ENCODE measurements at places on chromosomes 3 and 15.

GRCh38 chr15:28060005-28060404, 39.1 kb downstream of the OCA2 start:
- no peak for DNase-seq
- H3K36me3 ChIP-seq, result no peaks in the 10 kb centered on the region

DNA sequence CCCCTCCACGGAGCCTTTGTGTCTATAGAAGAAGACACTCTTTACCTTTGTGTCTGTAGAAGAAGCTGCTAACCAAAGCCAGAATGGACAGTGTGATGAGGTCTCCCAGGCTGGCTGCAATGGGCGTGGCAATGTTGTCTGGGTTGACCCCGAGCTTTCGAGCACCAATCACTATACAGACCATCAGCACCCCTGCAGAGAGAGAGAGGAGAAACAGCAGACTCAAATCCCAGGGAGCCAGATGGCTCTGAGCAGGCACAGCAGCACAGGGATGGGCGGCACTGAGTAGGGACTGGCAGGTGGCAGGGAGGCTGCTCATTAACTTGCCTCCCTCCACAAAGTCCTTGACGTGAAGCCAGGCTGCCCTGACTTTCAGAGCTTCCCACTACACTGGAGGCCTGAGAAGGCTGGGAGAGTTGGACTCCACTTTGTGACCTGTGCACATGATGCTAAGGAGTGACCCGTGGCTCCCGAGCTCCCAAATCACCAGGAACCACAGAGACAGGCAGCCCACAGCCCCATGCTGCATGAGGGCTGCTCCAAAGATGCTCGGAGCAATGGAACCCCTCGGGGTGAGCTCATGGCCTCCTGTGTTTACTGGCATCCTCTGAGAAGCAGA, 53.9 kb downstream of the ROPN1B start:
- H3K27ac ChIP-seq, result no peak overlapping the region
- H3K4me3 ChIP-seq, result no peak overlapping the region
- H3K4me1 ChIP-seq, result no peaks in the 10 kb centered on the region
- H3K27me3 ChIP-seq, result no peaks in the 10 kb centered on the region

GRCh38 chr15:66196602-66197001, 56.9 kb downstream of the MEGF11 start:
- no peaks in the 10 kb centered on the region for H3K4me1 ChIP-seq
- no peak overlapping the region for H3K4me3 ChIP-seq
- no peak overlapping the region for H3K27ac ChIP-seq
- no peak for DNase-seq
- H3K36me3 ChIP-seq, result no peaks in the 10 kb centered on the region

- H3K4me1 ChIP-seq, result no peaks in the 10 kb centered on the region
- H3K27me3 ChIP-seq, result no peaks in the 10 kb centered on the region
- no peaks in the 10 kb centered on the region for H3K36me3 ChIP-seq
- H3K4me3 ChIP-seq, result no peak overlapping the region
Observed at GRCh38 chr3:42114130-42114725, 23.1 kb downstream of the TRAK1 start.

- H3K4me3 ChIP-seq, result no peak overlapping the region
- H3K27me3 ChIP-seq, result no peaks in the 10 kb centered on the region
- DNase-seq, result no peak
Observed at GRCh38 chr3:54649551-54649950, 278.3 kb downstream of the LRTM1 start.

GRCh38 chr3:7764115-7764514, 737.5 kb upstream of the LMCD1 start:
- H3K27me3 ChIP-seq, result no peaks in the 10 kb centered on the region
- H3K4me3 ChIP-seq, result no peak overlapping the region
- no peaks in the 10 kb centered on the region for H3K36me3 ChIP-seq

DNA sequence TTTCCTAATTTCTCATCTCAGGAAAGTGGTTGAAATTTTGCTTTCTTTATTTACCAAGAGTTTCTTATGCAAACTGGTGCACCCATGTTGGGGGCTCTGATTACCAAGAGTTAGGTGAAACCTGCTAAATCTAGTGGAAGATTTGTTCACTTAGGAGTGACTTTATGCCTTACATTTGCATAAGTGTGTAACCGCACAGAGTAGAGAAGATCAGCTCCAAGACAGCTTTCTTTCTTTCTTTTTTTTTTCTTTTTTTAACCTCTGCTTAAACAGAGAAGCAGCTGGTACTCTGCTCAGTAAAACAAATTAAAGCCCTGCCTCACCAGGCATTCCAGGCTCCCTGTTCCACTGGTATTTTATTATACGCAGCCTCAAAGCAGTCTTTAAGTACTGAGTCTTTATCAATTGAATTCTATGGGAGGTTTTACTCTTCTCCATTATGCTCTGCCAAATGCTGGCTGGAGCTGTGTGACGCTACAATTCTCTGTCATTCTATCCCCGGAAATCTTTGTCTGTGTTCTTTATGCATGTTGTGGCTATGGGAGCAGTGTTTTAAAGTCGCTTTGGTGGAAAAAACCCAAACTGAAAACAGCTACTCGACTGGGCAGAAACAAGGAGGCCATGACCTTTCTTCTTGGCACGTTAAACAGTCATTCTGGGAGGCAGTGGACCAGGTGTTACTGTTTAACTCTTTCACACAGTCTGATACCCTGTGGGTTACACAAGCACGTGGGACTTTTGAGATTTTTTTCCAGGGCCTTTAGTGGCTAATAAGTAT, 55.2 kb upstream of the GBE1 start:
- H3K27ac ChIP-seq, result no peak overlapping the region
- no peaks in the 10 kb centered on the region for H3K4me1 ChIP-seq
- no peak for DNase-seq
- no peaks in the 10 kb centered on the region for H3K36me3 ChIP-seq

GRCh38 chr3:32755761-32756160, 62.0 kb upstream of the TRIM71 start:
- H3K36me3 ChIP-seq, result peaks cover 8% of the 10 kb centered on the region
- H3K27me3 ChIP-seq, result no peaks in the 10 kb centered on the region
- H3K4me1 ChIP-seq, result no peaks in the 10 kb centered on the region
- no peak overlapping the region for H3K27ac ChIP-seq
- H3K4me3 ChIP-seq, result no peak overlapping the region

DNA sequence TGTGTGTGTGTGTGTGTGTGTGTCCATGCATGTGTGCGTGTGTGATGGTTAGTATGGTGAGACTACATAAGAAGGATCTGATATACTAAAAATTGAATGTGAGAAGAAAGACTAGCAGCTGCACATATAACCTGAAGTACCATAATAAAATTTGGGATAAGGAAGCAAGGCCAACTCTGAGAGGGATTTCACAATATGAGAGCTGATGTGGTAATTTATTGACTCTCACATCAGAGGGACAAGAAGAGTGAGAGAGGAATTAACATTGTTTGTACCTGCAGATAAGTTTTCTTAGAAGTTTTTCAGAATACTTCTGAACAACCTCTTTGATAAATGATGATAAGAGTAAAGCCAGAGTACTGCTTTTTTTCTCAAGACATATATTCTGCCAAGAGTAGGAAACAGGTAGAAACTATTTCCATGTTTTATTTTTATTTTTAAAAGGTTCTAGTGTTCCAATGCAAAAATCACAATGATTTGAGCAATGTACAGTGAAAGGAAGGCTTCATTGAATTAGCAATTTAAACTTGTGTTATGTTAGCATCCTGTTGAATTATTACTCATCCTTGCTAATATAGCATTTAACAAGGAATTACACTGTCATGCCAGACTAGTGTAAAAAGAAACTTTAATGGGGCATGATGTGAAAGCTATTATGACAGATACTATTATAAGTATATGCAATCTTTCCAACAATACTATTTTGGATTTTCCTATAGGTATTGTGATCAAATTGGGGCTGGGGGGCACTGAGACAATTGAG, 415.5 kb upstream of the ARPP21 start:
- no peak overlapping the region for H3K27ac ChIP-seq
- H3K27me3 ChIP-seq, result no peaks in the 10 kb centered on the region
- H3K4me3 ChIP-seq, result no peak overlapping the region
- H3K36me3 ChIP-seq, result no peaks in the 10 kb centered on the region
- H3K4me1 ChIP-seq, result no peaks in the 10 kb centered on the region
- no peak for DNase-seq

GRCh38 chr15:74040109-74040850, 42.1 kb downstream of the GOLGA6A start:
- H3K4me1 ChIP-seq, result no peaks in the 10 kb centered on the region
- no peak overlapping the region for H3K27ac ChIP-seq
- no peak for DNase-seq
- no peak overlapping the region for H3K4me3 ChIP-seq
- no peaks in the 10 kb centered on the region for H3K27me3 ChIP-seq

DNA sequence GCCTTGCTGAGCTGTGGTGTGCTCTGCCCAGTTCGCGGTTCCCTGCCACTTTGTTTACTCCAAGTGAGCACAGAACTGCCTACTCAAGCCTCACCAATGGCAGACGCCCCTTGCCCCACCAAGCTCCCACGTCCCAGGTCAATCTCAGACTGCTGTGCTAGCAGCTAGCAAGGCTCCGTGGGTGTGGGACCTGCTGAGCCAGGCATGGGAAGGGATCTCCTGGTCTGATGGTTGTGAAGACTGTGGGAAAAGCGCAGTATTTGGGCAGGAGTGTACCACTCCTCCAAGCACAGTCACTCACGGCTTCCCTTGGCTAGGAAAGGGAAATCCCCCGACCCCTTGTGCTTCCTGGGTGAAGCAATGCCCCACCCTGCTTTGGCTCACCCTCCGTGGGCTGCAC, 45.0 kb downstream of the SLC12A6 start:
- H3K4me1 ChIP-seq, result no peaks in the 10 kb centered on the region
- H3K36me3 ChIP-seq, result no peaks in the 10 kb centered on the region
- H3K4me3 ChIP-seq, result no peak overlapping the region

DNA sequence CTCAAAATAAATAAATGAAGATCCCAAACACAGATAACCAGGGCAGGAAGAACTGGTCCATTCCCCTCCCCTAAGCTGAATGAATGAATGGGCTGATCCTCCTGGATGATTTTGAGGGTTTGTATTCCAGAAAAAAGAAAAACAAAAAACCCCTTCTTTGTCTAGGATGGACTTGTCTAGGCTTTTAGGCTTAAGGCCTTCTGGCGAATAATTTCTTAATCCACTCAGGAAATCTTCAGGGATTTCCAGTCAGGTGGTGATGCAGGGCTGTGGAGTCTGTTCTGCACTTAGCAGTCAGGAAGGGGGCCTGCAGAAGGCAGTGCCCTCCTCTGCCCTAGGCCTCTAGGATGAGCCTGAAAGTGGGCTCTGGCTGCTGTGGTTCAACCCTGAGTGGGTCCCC, 52.1 kb downstream of the BDH1 start:
- no peaks in the 10 kb centered on the region for H3K4me1 ChIP-seq
- H3K36me3 ChIP-seq, result no peaks in the 10 kb centered on the region
- no peak overlapping the region for H3K27ac ChIP-seq
- no peak for DNase-seq
- no peak overlapping the region for H3K4me3 ChIP-seq

DNA sequence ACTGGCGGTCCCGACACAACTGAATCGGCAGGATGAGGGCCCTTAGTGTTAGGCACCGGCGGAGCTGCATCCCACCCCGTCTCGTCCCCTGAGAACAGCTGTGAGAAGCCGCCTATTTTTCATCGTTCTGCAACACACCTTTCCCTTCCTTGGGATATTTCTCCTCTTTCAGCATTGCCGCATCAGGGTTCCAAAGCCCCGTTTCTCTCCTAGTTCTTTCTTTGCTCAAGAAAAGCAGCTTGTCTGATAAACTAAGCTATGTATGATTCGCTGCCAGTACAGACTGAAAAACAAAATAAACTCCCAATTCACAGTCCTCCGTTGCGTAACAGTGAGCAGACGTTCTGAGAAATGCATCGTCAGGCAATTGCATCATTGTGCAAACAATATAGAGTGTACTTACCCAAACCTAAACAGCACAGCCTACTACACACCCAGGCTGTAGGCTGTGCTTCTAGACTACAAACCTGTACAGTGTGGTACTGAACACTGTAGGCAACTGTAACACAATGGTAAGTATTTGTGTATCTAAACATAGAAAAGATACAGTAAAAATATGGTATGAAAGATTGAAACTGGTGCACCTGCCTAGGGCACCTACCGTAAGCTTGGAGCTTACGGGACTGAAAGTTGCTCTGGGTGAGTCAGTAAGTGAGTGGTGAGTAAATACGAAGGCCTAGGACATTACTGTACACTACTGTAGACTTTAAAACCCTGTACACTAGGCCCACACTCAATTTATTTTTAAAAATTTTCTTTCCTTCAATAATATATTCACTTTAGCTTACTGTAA, 8.9 kb upstream of the ADAMTS17 start:
- H3K4me1 ChIP-seq, result peaks cover 3% of the 10 kb centered on the region
- peaks cover 15% of the 10 kb centered on the region for H3K27me3 ChIP-seq
- no peak for DNase-seq
- H3K36me3 ChIP-seq, result no peaks in the 10 kb centered on the region
- no peak overlapping the region for H3K27ac ChIP-seq

GRCh38 chr3:156781310-156782230, 44.6 kb upstream of the LEKR1 start:
- H3K27ac ChIP-seq, result no peak overlapping the region
- no peaks in the 10 kb centered on the region for H3K27me3 ChIP-seq

GRCh38 chr3:191070762-191071403, 128.2 kb upstream of the OSTN start:
- no peaks in the 10 kb centered on the region for H3K36me3 ChIP-seq
- no peak for DNase-seq
- no peak overlapping the region for H3K4me3 ChIP-seq
- no peaks in the 10 kb centered on the region for H3K4me1 ChIP-seq

GRCh38 chr15:68200016-68200861, 4.9 kb downstream of the CALML4 start:
- H3K4me3 ChIP-seq, result no peak overlapping the region
- no peak overlapping the region for H3K27ac ChIP-seq
- no peaks in the 10 kb centered on the region for H3K4me1 ChIP-seq
- H3K27me3 ChIP-seq, result no peaks in the 10 kb centered on the region
- DNase-seq, result no peak
- H3K36me3 ChIP-seq, result no peaks in the 10 kb centered on the region

- no peak for DNase-seq
- H3K4me1 ChIP-seq, result no peaks in the 10 kb centered on the region
Observed at GRCh38 chr3:115280506-115280905, 133.4 kb upstream of the ZBTB20 start.

GRCh38 chr15:38671675-38672254, 107.2 kb upstream of the RASGRP1 start:
- peak; percentile 48 for DNase-seq
- no peaks in the 10 kb centered on the region for H3K36me3 ChIP-seq
- H3K27me3 ChIP-seq, result no peaks in the 10 kb centered on the region
- no peak overlapping the region for H3K4me3 ChIP-seq
- H3K27ac ChIP-seq, result peak overlapping the region; percentile 92
- H3K4me1 ChIP-seq, result peaks cover 60% of the 10 kb centered on the region

GRCh38 chr3:56926243-56926946, 124.6 kb upstream of the ARHGEF3 start:
- DNase-seq, result no peak
- H3K27ac ChIP-seq, result no peak overlapping the region
- no peaks in the 10 kb centered on the region for H3K27me3 ChIP-seq
- H3K36me3 ChIP-seq, result no peaks in the 10 kb centered on the region
- peaks cover 65% of the 10 kb centered on the region for H3K4me1 ChIP-seq

- DNase-seq, result no peak
- no peaks in the 10 kb centered on the region for H3K4me1 ChIP-seq
- no peaks in the 10 kb centered on the region for H3K27me3 ChIP-seq
- no peaks in the 10 kb centered on the region for H3K36me3 ChIP-seq
- H3K27ac ChIP-seq, result no peak overlapping the region
Observed at GRCh38 chr3:85667744-85668143, 709.0 kb downstream of the CADM2 start.

GRCh38 chr3:178088963-178089362, 447.3 kb upstream of the KCNMB2 start:
- H3K27ac ChIP-seq, result no peak overlapping the region
- no peaks in the 10 kb centered on the region for H3K27me3 ChIP-seq
- H3K4me1 ChIP-seq, result peaks cover 6% of the 10 kb centered on the region
- H3K36me3 ChIP-seq, result no peaks in the 10 kb centered on the region
- DNase-seq, result no peak
- no peak overlapping the region for H3K4me3 ChIP-seq
